ENCODE measurements at places on chromosomes 7 and 10.

GRCh38 chr7:7966141-7966734 is 2.4 kb upstream of the GLCCI1 start:
- DNase-seq, result no peak

- DNase-seq, result no peak
Observed at GRCh38 chr7:14687777-14688176, 214.8 kb downstream of the DGKB start.

GRCh38 chr7:1713502-1714484 is 43.7 kb downstream of the ELFN1 start:
- DNase-seq, result peak; percentile 87

- DNase-seq, result no peak
Observed at GRCh38 chr10:129375912-129376311, 91.1 kb upstream of the MGMT start.

GRCh38 chr7:155985518-155986250 is 173.4 kb upstream of the SHH start:
- DNase-seq, result peak; percentile 10

DNA sequence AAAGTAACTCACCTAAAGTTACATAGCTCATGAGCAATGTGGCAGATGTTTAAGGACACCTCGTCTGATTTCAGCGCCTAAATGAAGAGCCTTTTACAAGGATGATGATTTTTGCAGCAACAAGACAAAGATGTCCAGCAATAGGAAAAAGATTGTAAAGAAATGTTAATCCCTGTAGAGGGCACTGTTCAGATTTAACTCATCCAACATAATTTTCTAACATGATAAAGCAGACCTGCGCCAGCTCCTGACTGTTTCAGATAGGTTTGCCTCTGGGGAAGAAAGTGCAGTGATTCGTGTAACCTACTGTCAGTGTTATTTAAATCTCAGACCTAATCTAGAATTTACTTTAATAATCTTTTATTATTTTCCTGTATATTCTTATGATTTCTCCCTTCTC is 595.2 kb downstream of the AUTS2 start:
- DNase-seq, result no peak

DNA sequence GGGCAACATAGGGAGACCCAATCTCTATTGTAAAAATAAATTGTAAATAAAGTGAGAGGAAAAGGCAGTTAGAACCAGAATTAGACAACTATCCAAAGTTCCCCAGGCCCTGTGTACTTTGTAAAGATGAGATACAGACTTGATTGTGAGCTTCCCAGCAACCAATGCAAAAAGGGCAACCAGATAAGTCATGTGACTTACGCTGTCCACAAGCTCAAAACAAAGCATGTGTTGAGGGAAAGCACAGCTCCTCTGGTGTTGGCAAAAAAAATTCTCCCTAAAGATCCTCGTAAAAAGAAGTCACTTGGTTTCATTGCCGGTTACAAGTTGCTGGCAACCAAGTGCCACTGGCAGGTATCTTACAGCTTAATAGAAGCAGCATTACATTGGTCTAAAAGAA is 154.0 kb downstream of the CUX1 start:
- DNase-seq, result no peak

GRCh38 chr10:47038881-47039561 is 127.8 kb downstream of the PTPN20 start:
- DNase-seq, result peak; percentile 30

DNA sequence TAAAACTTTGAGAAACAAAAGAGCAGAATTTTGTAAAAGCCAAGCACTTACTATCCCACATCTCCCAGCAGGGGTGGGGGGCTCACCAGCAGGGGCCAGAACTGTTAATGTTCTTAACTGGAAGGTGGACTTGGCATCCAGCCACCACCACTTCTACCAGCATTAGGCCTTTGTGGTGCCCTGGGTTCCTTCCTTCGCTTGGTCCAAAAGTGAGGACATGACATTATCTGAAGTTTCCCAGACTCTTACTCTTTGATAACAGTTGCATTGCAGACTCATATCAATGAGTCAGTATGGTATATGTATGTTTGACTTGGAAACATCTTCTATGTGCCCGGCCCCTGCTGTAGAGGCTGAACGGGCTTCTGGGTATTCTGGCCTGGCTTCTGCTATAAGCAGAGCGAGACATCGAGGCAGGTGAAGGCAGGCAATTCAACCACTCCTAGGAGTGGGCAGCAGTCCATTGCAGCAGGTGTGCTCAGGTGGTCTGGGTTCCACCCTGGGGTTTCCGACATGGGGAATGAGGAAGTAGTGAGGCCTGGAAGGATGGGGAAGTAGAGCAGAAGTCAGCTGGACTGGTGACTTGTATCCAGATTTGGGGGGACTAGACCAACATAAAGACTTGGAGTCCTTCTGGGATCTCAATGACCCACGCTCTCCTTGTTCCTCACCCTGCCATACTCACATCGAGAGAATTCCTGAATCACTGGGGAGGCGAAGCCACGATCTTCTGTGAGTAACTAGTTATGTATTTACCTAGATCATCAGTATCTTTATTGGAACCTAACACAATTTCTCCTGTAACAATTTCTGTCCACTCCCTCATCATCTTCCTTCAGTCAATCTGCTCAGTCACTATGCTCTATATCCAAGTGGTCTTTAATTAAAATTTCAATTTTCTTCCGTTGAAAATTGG is 4.1 kb downstream of the ZNF777 start:
- no peak for DNase-seq

Measured in H7 (cell line).